Natural killer cell treated with Interleukin-12 subunit alpha and Interleukin-12 subunit beta and Interleukin-15 and Interleukin-18, amount 100 ng/mL, for 72 hours (primary cell): ENCODE measurements at places on chromosomes 4 and X. TPM values are rescaled to one million over a fixed set of nuclear protein-coding genes. Genes with fewer than 3 reads are reported as not detected.

The TEX13C gene
- not detected for total RNA-seq

The DUSP9 gene
- not detected for total RNA-seq

The PPP2R2C gene
- not detected for total RNA-seq

The WDR13 gene
- 39.7 TPM for total RNA-seq

The HELT gene
- total RNA-seq: not detected

The IBSP gene
- total RNA-seq: not detected

The HERC5 gene
- 5.8 TPM for total RNA-seq

The SPANXN4 gene
- not detected for total RNA-seq

The AKAP4 gene
- total RNA-seq: not detected

The DCLK2 gene
- not detected for total RNA-seq

The ANK2 gene
- total RNA-seq: 1.1 TPM

The GAGE13 gene
- not detected for total RNA-seq

The XG gene
- not detected for total RNA-seq

The FBXW7 gene
- total RNA-seq: 70.9 TPM

The PCDH7 gene
- total RNA-seq: not detected

The SAGE1 gene
- total RNA-seq: not detected

The PNMA5 gene
- total RNA-seq: not detected
